Right renal pelvis (tissue), 4 donors: ENCODE measurements at places on chromosomes 13 and 19. TPM values are rescaled to one million over a fixed set of nuclear protein-coding genes. Genes with fewer than 3 reads are reported as not detected.

HNRNPL gene
- polyA plus RNA-seq: 524 TPM

HCN2 gene
- 0.18 TPM for polyA plus RNA-seq

ATP8B3 gene
- polyA plus RNA-seq: 1.0 TPM

KLK12 gene
- not detected for polyA plus RNA-seq

ZGLP1 gene
- polyA plus RNA-seq: 4.0 TPM

CEACAM4 gene
- polyA plus RNA-seq: 0.16 TPM

GRCh38 chr19:30887042-30887441 lies 462.2 kb downstream of the TSHZ3 start:
- no peak for DNase-seq

DNA sequence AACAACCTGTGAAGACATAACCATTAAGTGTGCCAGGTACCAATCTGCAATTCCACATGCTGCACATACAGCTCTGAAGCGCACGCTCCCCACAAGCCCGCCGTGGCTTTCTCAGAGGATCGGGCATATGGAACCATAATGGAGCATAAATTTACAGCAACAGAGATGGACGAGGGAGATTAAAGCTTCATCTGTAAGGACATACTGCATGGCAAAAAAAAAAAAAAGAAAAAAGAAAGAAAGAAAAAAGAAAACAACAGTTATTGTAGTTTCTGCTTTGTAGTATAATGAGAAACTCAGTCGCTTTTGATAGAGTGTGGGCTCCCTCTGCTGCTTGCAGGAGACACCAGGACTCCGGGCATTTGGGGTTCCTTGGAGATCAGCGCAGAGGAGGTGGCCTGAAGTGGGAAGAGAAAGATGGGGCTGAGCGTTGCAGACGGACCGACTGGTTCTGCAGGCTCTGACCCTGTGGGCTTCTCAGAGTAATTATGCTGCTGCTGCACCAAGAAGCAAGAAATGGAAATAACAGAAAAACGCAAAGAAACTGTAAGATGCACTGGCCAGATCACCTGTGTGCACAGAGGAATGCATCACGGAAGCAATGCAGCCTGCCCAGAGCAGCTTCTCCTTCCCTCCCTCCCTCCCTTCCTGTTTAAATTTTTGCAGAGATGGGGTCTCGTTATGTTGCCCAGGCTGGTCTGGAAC lies 10.8 kb upstream of the PDCD5 start:
- DNase-seq: peak; percentile 29

- no peak for DNase-seq
These were observed 47.6 kb downstream of the N4BP2L2 start for GRCh38 chr13:32491028-32491427.

DNA sequence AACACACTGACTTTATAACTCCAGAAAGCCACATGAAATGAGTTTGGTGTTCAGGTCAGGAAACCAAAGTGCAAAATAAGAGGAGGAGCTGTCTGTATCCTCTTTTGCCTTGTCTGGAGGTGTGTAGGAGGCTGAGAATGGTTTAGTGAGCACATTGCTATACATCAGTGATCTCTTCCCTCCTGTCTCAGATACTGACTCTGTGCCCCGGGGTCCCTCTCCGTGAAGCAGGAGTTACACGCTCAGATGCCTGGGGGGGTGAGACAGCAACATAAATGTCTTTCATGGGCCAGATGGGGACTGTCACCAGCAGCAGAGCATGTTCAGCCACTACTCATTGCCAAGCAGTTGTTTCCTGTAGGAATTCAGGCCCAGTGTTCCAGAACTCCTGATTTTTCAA lies 285.4 kb downstream of the ATP8A2 start:
- peak; percentile 55 for DNase-seq

- DNase-seq: no peak
These were observed 647 bp upstream of the KLF12 start for GRCh38 chr13:74134777-74135325.

GRCh38 chr19:6423499-6424194 lies 964 bp downstream of the KHSRP start:
- DNase-seq: no peak

DNA sequence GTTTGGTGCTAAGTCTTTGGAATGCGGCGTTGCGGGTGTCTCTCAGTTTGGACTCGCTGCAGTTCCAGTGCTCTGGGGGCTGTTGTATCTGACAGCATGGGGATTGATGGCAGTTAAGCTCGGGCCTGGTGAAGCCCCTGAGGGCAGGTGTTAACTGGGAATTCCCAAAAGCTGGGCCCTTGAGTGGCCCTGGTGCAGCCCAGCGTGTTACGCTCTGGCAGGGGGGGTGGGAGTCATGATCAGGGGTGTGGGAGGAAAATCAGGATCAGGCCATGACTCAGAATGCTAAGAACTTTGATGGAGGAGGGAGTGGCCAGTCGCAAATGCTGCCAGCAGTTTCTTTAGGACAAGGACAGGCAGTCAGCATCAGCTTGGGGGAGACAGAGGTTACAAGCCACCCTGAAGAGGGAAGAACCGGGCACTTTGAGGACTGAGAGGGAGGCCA lies 19.6 kb downstream of the AP2A1 start:
- DNase-seq: no peak

DNA sequence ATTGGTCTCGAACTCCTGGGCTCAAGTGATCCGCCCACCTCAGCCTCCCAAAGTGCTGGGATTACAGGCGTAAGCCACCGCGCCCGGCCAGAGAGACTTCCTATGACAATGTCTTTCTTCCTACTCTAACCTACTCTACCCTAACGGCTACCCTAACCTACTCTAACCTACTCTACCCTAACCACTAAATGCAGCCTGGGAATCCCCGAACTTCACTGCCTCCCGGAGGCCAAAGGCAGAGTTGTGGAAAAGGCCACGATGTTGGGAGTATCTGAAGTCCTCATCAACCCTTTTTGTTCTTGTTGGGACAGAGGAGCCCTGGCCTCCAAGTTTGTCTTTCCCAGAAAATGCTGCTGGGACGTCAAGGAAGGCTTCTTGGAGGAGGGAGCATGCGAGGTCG lies 967 bp upstream of the NR2C2AP start:
- DNase-seq: no peak

DNA sequence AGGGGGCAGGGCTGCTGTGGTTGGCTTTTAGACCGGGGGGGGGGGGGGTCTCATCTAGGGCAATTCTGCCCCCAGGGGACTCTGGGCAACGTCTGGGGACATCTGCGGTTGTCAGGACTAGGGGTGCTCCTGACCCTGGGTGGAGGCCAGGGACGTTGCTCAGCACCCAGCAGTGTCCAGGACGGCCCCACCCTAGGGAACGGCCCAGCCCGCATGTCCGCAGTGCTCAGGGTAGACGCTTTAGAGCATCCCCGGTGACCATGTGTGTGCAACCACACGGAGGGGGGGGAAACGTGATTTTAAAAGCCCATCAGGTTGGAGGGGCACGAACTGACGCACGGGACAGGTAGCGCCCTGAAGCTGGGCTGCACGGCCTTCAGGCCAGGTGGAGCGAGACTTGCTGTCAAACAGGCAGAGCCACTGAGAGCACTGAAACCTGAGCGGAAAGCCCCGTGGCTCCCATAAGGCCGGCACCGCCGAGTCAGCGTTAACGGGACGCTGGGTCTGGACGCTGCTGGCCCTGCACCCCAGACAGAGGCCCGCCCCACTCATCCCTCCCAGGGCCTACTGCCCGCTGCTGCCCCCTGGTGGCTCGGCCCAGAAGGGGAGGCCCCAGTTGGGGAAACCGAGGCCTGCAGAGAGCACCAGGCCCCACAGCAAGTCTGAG lies 8.3 kb downstream of the CACTIN start:
- no peak for DNase-seq

DNA sequence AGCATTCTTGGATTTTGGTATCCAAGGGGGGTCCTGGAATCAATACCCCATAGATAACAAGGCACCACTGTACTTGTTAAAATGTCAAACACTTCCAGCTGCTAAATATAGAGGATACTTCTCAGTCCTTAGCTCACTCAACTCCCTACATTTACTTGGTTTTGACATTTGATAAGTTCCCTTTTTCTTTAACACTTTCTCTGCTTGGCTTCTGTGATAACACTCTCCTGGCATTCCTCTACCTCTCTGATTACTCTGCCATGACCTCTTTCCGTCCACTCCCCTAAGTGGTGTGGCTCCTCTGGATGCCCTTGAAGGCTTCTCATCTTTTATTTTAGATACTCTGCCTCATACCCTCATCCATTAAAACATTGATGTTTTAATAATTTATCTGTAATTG lies 65.2 kb downstream of the MICU2 start:
- DNase-seq: no peak

DNA sequence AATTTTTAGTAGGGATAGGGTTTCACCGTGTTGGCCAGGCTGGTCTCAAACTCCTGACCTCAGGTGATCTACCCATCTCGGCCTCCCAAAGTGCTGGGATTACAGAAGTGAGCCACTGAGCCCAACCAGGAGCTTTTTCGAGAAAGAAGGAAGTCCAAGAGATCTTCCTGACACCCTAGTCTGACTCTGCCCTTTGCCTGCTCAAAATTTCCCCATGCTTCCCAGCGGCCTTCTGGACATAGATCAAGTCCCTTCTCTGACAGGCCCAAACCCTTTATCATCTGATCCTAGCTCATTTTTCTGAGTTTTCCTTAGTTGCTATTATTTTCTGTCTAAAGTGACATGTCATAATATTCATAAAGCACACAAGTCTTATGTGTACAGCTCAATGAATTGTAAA lies 1.5 kb upstream of the BAX start:
- DNase-seq: no peak

DNA sequence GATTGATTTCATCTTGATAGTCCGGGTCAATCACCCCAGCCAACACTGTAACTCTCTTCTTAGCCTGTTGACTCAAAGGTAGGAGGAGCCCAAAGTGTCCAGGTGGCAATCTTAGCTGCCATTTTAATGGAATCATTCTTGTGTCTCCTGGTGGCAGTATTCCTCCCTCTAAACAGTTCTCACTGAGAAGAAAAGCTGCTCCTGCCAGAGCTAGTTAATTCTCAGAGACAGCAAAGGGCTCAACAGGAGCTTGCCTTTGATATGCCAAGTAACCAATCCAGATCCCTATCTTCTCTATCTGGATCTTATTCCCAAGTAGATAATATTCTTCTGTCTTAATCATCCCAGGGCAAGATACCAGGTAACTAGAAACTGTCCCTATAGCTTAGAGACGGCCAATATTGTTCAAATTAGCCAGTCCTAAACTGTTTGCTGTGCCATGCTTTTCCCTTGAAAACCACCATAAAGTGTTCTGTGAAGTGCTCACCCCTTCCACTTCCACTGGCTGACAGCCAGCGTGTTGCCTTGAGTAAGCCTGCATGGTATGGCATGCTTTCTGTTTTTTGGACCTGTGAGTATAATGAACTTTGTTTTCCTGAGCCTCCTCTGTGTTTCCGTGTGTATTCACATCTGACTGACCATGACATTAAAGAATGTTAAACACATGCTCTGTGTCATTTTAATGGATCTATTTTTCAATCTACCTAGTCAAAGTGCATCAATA lies 463.7 kb upstream of the SLITRK5 start:
- DNase-seq: no peak

DNA sequence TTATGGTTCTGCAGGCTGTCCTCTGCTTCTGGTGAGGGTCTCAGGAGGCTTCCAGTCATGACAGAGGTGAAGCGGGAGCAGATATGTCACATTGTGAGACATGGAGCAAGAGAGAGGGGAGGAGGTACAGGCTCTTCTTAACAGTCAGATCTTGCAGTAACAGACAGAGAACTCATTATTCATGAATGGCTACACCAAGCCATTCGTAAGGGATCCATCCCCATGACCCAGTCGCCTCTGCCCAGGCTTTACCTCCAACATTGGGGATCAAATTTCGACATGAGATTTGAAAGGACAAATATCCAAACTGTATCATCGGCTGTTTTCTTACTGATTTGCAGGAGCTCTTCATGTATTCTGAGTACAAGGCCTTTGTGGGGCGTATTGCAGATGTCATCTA lies 21.7 kb downstream of the ZNF507 start:
- DNase-seq: no peak

DNA sequence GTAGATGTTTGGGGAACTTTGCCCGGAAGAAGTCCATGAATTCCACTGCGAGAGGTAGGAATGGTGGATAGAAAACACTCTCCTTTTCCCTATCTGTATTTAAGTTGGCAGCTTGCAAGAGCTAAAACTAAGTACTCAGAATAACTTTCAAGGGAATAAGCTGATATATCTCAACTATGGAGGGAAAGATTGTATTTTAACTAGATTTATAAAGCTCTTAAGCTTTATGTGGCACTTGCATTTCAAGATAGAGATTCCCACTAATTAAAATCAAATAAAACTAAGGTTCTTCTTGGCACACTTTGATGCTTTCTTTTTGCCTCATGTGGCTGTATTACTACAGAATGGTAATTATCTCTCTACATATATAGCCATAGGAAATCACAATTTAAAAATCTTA lies 149.7 kb upstream of the STARD13 start:
- DNase-seq: no peak

DNA sequence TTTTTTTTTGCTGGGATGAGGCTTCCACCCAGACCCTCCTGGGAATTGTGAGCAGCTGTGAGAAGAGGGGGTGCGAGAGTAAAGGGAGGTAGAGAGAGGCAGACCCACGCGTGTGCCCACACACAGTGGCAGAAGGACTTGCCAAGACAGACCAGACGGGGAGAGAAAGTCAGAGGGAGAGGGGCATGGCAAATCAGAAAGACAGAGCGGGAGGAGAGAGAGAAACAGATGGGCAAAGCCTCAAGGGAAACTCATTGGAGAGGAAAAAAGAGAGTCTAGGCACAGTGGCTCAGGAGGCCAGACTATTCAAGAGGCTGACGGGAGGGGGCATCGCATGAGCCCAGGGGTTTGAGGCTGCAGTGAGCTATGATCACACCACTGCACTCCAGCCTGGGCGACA lies 17.0 kb downstream of the CATSPERG start:
- no peak for DNase-seq

DNA sequence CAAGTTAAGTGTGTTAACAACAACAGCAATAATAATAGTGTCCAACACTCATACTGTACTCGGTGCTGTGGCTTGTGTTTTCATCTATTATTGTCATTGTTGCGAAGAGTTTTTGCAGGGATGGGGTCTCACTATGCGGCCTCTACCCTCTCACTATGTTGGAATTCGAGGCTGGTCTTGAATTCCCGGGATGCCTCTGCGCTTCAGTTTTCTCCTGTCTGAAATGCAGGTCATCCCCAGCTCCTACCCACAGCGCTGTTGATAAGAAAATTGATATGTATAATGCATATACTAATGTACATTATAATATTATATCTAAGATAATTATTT lies 4.9 kb upstream of the SBK3 start:
- DNase-seq: no peak

- DNase-seq: no peak
These were observed 57.6 kb upstream of the MEDAG start for GRCh38 chr13:30848332-30849027.
